ENCODE measurements at places on chromosomes 5 and 9. TPM values are rescaled to one million over a fixed set of nuclear protein-coding genes. Genes with fewer than 3 reads are reported as not detected.

The PCDHB16 gene
- total RNA-seq: not detected

DNA sequence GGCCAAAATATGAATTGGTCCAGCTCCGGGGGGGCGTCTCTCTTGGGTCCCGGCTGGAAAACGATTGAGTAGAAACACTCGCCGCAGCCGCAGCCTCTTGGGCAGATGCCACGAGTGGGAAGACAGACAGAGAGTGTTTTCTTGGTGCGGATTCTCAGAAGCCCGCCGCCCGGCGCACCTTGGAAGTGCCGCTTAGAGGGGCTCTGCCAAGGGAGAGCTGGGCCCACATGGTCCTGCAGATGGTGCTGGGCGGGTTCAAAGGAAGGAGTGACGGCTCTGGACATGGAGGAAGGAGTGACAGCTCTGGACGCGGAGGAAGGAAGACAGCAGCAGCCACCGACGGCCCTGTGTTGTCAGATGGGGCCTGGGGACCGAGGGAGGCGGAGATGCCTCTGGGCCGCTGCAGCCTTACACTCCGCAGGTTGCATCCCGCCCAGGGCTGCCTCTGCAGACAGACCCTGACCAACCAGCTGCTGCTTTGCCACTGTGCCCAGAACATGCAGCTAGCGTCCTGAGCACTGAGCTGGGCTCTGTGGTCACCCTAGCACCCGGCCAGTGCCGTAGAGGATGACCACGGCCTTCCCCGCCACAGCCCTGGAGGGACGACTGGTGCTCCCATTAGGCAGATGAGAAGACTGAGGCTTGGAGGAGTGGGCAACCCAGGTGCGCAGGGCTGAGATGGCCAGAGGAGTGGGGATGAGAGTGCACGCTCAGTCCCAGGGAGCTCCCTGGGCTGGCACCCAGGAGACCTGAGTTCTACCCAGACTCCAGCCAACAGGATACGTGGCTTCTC lies 20.8 kb upstream of the QRFP start:
- DNase-seq: no peak

DNA sequence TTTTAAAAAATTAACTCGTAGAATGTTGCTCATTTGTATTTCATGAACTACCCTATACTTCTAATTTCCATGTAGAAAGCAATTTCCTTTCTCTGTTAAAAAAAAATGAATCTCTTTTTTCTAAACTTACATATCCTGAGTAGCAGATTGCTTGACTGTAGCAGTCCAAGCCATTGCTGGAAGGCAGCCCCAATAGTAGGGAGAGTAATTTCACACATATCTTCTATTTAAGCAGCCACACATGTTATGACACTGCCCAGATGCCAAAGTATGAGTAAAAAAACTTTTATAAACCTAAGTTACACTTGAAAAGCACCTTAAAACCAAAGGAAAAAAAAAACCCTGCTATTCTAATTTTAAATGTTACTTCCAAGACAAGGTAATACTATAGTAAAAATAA lies 69.6 kb downstream of the FBXL17 start:
- no peak for DNase-seq

DNA sequence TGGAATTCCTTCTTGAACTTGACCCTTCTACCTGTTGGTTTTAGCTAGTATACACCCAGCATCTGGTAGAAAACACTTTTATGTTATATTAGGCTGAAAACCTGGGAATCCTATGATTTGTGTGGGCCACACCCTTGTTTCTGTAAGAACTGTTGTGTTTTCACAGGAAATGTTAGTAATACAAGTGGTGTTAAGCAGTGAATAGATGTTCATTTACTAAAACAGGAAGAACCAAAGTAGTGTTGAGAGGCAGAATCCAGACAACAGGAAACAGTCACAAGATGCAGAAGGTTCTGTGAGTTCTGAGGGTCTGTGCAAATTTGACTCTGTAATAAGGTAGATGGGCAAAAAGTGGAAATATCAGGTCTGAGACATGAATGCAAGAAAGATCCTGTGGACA lies 73.0 kb upstream of the RAI14 start:
- DNase-seq: no peak

- no peak for DNase-seq
These were observed 32.2 kb downstream of the APTX start for GRCh38 chr9:32969270-32969669.

The RIGI gene
- 5.5 TPM for total RNA-seq

DNA sequence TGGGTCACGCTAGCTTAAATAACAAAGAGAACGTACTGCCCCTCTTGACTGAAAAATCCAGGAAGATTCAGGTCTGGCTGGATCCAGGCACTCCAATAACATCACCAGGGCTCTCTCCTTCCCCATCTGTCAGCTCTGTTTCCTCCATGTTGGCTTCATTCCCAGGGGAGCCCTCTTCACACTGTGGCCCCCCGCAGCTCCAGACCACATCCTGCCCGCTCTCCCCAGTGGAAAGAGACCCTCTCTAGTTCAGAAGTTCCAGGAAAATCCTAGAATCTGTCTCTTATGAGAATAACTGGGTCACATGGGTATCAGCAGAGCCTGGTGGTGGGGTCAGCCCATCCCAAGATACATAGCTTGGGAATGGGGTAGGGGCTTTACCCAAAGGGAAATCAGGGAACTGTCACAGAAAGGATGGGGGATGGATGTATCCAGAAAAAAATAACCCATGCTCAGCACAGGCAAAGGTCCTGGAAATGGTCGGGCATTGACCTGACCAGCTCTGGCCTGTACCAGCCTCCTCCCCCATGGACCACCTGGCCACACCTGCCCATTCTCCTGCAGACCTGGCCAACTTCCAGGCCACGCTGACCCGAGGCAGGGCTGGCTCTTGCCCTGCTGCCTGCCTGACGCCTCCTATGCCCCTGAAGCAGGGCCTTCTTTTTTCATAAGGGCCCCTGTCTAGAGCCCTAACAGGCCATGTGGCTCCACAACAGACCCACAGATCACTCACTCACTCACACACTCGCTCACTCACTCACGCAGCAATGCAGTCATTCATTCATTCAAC lies 65.9 kb downstream of the COL23A1 start:
- DNase-seq: no peak

- DNase-seq: no peak
These were observed 76.3 kb downstream of the CACNA1B start for GRCh38 chr9:137953683-137954438.

DNA sequence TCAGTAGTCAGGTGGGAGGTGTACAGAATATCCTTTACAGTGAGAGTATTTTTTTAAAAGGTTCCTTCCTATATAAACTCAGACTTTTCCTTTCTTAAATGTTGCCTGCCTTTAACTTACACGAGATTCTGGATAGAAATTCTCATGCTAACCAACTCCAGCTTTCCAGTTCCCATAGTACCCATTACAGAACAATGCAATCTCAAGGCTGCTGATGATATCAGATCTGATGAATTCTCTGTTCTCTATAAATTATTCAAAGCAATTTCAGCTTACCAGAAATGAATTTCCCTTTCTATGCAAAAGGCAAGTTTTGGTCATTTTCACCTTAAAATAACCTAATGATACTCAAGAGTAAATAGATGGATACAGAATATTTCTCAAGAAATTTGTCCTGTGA lies 90.3 kb downstream of the NUDT12 start:
- DNase-seq: no peak

The NUTM2G gene
- not detected for total RNA-seq

DNA sequence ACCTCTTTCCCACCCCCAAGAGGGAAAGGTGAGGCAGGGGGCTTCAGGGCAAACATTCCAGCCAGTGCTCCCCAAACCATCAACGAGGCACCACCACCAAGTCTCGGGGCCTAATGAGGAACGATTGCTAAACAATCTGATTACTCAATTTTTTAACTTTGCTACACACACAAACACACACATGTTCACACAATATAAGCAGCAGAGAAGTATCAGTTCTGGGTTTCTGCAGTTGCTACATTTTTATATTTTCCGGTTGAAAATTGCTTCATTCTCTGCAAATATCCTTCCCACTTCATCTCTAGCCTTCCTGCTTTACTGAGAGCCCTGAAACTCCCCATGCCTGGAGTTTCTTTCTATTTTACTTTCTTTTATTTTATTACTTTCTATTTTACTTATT lies 60.2 kb downstream of the FEM1C start:
- DNase-seq: no peak

GRCh38 chr5:95711501-95712346 lies 19.4 kb upstream of the RHOBTB3 start:
- no peak for DNase-seq

- DNase-seq: no peak
These were observed 150 bp downstream of the SNX30 start for GRCh38 chr9:112750764-112751055.

DNA sequence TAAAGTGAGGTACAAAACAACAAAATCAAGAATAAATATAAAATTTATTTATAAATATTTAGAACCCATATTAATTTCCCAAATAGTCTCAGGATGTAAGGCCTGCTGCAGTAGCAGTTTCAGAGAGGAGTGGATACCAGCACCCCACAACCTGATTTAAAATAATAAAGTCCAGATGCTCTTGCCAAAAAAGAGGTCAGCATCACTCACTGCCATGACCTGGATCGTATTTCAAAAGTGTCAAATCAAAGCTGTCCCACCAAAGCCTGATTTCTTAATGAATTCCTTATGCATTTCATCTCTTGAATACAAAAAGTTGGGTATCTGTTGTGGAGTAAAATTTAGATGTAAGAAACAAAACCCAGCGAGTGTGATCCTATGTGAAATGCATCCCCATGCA lies 58.0 kb upstream of the ROR2 start:
- DNase-seq: no peak

DNA sequence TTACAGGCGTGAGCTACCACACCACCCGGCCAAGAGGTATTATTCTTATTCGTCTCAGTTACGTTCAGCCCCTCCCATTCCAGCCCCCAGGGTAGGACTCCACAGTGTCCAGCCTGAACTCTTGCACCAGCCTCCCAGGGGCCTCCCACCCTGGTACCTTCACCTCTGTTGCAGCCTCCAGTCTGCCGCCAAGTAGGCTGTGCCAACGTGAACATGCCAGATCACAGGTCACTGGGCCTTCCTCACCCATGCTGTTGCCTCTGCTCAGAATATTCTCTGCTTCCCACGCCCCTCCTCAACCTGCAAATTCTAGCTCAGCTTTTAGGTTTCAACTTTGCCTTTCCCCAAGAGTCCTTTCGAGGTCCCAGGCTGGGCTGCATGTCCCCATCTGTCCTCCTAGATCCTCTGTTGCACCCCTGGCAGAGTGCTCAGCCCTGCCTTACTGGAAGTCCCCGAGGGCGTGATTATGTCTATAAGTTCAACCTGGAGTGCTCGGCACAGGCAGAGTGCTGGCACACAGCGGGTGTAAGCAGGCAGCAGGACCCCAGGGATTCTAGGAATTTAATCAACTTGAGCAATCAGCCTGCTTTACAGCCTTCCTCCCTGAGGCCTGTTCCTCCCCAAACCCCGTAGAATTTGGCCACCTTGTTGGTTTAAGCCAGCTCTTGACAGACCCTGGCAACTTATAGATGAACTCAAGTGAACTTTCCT lies 13.1 kb upstream of the STXBP1 start:
- no peak for DNase-seq

The DND1 gene
- total RNA-seq: 2.8 TPM

The IRGM gene
- 1.2 TPM for total RNA-seq

DNA sequence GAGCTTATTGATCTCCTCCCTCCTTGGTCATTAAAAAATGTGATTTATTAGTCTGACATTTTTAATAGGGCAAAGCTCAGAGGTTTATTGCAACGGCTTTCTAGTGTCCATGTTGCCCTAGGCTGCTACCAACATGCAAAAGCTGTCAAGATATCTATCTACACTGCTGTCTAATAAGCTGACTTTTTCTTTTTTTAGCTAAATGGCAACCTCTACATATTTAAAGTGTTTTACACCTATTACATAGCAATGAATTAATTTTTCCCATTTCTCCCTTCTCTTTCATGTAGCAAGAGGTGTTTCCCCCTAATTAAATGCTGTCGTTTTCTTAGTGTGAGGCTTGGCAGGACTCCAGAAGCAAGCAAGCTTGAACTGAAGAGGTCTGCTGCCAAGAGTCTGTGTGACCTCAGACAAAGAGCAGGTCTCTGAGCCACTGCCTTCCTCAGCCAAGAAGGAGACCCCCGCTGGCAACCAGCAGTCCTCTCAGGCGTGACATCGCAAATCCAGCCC lies 79.4 kb downstream of the GAS1 start:
- no peak for DNase-seq

The GLDC gene
- 1.1 TPM for total RNA-seq

DNA sequence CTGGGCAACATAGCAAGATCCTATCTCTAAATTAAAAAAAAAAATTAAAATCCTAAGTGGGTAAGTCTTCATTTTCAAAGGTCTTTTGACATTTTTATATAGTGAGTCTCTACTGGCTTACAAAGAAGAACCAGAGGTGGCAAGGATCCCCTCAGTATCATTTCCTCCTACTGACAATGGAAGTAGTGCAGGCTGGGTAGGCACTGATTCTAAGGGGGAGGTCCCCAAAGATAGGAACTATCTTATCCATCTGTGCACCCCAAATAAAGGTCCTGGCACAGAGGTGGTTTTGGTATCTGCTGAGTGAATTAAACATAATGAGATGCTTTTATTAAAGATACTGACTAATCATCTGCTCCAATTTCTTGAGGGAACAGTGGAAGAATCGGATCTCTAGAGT lies 4.2 kb downstream of the FAM193B start:
- DNase-seq: no peak

GRCh38 chr5:79595086-79595485 lies 17.2 kb upstream of the TENT2 start:
- DNase-seq: no peak

Measured in activated CD4-positive, alpha-beta T cell treated with anti-CD3 and anti-CD28 coated beads, Interleukin-2, amount 10 ng/mL, durations not matched to agents 24 days and 14 days (primary cell).